AG20443 (cell line): ENCODE measurements at places on chromosomes 1 and 21.

- DNase-seq, result no peak
Measured at GRCh38 chr1:209767706-209768105, 11.9 kb downstream of the TRAF3IP3 start.

DNA sequence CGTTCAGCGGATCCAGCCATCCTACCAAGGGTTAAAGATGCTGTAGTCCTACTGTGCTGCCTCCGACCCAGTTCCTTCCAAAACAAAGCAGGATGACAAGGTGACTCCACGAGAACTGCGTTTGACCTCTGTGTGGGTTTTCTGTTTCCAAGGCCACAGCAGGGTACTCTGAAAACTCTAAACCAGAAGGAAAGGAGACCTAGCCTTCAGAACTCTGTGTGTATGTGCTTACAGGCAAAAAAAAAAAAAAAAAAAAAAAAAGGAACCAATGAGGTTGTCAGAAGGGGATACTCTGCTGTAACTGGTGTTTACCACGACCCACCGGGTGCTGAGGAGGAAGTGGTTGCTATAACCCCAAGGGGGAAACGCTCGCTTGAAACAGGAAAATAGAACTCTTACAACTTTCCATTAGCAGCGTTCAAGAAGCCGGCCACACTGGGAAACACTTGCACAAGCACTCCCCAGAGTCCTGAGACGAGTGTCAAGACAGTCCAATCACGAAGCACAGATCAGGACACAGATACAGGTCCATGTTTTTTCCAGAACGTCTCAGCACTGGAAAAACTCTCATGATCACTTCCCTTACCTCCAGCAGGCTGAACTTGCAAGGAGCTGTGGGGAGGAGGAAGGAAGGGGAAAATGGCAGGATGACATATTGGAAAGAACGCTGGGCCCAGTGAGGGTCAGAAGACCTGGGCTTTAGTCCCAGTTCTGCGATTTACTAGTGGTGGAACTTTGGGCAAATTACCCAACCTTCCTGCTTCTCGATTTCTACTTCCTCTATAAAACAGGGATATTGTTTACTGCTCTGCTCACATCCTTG is 64.0 kb downstream of the ITPKB start:
- no peak for DNase-seq

DNA sequence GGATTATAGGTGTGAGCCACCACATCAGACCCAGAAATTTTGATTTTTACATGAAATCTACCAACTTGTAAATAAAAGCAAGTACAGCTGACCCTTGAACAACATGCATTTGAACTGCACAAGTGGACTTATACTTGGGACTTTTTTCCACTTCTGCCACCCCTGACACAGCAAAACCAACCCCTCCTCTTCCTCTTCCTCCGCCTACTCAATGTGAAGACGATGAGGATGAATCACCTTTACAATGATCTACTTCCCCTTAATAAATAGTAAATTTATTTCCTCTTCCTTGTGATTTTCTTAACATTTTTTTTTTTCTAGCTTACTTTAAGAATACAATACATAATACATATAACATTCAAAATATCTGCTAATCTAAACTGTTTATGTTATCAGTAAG is 17.5 kb upstream of the YRDC start:
- no peak for DNase-seq

GRCh38 chr1:211328084-211328694 is 1.6 kb downstream of the TRAF5 start:
- DNase-seq, result no peak

DNA sequence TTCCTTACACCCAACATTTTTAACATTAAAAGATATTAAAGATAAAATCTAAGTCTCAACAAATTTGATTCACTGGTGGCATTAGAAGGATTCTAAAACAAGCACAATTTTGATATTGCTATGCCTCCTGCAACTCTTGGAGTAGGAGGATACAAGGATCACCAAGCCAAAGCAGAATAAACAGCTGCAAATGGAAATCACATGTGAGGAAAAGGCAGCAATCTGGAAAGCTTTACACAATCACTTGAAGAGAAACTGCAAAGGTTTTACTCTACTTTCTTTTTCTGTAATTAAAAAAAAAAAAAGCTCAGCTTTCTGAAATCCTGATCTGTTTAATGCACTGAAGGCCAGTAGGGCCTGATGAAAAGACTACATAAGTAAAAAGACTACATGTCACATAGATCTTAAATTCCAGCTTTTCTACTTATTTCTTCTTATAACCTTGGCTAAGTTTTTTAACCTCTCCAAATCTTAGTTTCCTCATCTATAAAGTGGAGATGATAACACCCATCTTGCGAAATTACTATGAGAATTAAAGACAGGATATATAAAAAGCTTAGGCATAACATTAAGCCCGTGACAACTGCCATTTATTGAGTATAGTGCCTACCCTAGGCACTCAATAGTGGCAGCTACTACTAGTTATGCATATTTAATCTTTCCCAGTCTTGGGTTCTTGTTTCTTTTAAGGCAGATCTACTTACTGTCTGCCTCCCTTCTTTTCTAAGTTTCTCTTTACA is 73.5 kb downstream of the EPS15 start:
- peak; percentile 20 for DNase-seq
